ENCODE measurements at places on chromosomes 4 and X.

GRCh38 chr4:75142850-75143249, 209.9 kb downstream of the PARM1 start:
- DNase-seq = no peak

DNA sequence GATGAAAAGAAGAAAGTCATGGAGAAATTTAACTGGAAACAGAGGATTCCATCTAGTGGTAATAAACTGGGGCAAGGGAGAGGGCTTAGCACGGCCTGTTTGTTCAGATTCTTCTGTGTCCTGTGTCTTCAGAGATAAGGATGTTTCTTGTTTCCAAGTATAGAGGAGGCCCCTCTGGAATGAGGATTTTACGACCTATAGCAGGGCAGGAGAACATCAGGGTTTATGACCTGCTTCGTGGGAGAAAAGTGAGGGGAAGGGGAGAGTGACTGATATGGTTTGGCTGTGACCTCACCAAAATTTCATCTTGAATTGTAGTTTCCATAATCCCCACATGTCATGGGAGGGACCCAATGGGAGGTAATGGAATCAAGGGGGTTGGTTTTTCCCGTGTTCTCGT, 93.0 kb upstream of the LDB2 start:
- no peak for DNase-seq

DNA sequence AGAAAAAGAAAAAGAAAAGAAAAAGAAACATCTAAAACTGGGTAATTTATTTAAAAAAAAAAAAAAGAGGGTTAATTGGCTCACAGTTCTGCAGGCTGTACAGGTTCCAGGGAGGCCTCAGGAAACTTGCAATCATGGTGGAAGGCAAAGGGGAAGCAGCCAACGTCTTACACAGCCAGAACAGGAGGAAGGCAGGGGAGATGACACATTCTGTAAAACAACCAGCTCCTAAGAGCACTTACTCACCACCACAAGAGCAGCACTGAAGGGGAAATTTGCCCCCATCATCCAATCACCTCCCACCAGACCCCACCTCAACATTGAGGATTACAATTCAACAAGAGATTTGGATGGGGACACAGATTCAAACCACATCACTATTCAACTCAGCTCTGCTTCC, 36.8 kb upstream of the TMEM184C start:
- no peak for DNase-seq

DNA sequence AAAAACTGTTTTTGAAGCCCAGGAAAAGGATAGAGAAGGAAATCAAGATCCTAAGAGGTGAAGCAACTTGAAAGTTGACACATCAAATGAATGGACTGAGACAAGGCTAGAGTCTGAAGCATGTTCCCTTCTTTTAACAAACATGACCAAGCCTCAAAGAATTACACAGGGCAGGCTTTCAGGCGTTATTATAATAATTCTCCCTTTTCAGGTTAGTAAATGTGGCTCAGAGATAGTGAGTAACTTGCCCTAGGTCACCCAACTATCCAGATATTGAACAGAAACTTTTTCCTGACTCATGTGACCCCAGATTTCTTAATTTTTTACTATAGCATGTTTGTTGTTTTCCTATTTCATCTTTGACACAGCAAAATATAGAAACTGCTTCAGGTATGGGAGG, 91.7 kb downstream of the PPP1R2C start:
- DNase-seq = no peak

All from Caki2 (cell line).